ENCODE measurements at places on chromosomes 5 and 9.

DNA sequence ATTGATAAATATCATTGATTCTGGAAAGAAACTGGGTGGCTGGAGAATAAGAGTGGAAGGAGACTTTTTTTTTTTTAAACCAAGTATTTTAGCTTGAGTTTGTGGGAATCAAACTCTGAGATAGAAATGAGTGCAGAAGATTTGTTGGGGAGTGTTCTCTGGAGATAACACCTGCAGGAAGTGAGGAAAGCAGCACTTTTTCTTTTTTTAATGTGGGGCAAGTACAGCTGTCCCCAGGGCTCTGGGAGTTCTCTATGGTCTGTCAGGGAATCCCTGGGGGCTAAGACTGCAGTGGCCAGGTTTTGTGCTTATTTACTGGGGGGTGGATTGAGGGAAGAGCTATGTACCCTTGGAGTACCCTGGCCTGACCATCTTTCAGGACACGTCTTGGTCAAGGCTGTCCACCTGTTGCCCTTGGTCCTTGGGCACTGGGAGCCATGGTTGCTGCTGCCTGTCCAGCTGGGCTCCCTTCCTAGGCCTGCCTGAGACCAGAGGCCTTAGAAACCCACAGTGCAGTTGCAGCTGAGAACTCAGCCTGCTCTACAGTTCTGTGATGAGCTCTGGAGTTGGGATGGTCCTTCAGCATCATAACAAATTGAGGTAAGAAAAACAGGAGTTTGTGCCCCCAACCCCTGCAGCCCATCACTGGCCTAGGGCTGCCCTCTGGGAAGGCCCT lies 85.8 kb downstream of the PHAX start:
- no peak for DNase-seq

- DNase-seq, result no peak
These were observed 453.3 kb downstream of the KDM4C start for GRCh38 chr9:7210854-7211637.

GRCh38 chr9:129933185-129934040 lies 98.2 kb downstream of the USP20 start:
- DNase-seq, result no peak

GRCh38 chr9:131434673-131435072 lies 40.8 kb downstream of the PRRC2B start:
- DNase-seq, result no peak

DNA sequence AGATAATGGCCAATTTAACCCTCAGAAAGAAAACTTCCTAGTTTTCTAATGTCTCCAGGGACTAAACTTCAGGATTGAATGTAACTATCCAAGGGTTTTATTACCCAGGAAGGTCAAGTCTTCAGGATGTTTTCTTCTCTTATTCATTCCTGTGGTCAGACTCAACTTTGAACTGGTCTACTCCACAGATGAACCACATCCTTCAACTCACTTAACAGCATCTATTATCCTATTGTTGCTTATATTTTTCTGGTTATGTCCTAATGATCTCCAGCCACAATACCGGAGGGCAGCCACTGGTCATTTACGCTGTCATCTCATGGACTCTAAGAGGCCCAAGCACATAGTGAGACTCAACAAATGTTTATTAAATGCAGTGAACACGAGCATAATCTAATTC lies 47.2 kb upstream of the LIFR start:
- DNase-seq, result no peak

DNA sequence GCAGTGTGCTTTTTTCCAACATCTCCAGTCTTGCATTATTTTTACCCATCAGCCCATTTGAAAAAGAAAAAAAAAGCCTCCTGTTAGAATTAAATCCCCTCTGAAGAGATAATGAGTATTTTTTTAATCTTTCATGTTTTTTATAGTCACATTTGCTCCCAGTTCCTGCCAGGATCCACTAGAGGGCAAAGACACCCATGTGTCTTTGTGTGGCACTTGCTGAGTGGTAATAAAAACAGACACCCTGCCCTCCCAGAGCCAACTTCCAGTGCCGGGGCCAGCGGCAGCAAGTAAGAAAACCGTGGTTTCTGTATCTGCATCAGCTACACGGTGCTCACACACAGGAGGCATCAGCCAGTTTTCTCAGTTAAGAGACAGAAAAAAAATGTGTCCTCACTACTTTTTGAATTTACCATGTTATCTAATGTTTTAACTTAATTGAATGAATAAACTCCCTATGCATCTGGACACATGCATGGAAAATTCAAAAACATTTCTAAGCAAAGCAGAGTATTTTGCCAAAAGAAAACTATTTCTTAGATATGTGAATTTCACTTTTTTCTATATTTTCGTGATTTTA lies 70.2 kb upstream of the PLEKHG4B start:
- no peak for DNase-seq

Data from right cardiac atrium (tissue), 5 donors.